ENCODE measurements at places on chromosomes 2 and 18. TPM values are rescaled to one million over a fixed set of nuclear protein-coding genes. Genes with fewer than 3 reads are reported as not detected.

CCDC68 gene
- total RNA-seq: 5.0 TPM

SLC8A1 gene
- total RNA-seq: 125 TPM

RIF1 gene
- total RNA-seq: 30.6 TPM

FZD7 gene
- total RNA-seq: 51.4 TPM

CHRNG gene
- not detected for total RNA-seq

OXER1 gene
- not detected for total RNA-seq

FRZB gene
- total RNA-seq: 0.23 TPM

EML6 gene
- total RNA-seq: 1.7 TPM

RAB11FIP5 gene
- 58.9 TPM for total RNA-seq

ANKRD30BL gene
- total RNA-seq: not detected

MAP3K19 gene
- total RNA-seq: not detected

SELENOI gene
- total RNA-seq: 33.9 TPM

CDCA7 gene
- 8.8 TPM for total RNA-seq

SERTAD2 gene
- 20.7 TPM for total RNA-seq

TNFAIP6 gene
- total RNA-seq: 41.6 TPM

MEIS1 gene
- 45.0 TPM for total RNA-seq

STAMBP gene
- total RNA-seq: 23.5 TPM

CFAP210 gene
- total RNA-seq: not detected

PPM1B gene
- 22.3 TPM for total RNA-seq

GPR39 gene
- 7.4 TPM for total RNA-seq

SP9 gene
- not detected for total RNA-seq

ONECUT2 gene
- total RNA-seq: 0.05 TPM

DTNA gene
- total RNA-seq: 6.8 TPM

FAM124B gene
- 0.30 TPM for total RNA-seq

VWC2L gene
- total RNA-seq: not detected

GAREM2 gene
- 1.5 TPM for total RNA-seq

SCN7A gene
- 0.23 TPM for total RNA-seq

FBXO36 gene
- 2.6 TPM for total RNA-seq

GCG gene
- total RNA-seq: not detected

ACVR1C gene
- total RNA-seq: 0.37 TPM

FSHR gene
- total RNA-seq: not detected

CRYGC gene
- not detected for total RNA-seq

ST8SIA5 gene
- total RNA-seq: not detected

STPG4 gene
- 0.32 TPM for total RNA-seq

Measured in smooth muscle cell of the umbilical artery (primary cell).